ENCODE measurements at places on chromosomes 4 and X.
A peak's percentile ranks its signal among the peaks of the same experiment; 100 is the strongest.

DNA sequence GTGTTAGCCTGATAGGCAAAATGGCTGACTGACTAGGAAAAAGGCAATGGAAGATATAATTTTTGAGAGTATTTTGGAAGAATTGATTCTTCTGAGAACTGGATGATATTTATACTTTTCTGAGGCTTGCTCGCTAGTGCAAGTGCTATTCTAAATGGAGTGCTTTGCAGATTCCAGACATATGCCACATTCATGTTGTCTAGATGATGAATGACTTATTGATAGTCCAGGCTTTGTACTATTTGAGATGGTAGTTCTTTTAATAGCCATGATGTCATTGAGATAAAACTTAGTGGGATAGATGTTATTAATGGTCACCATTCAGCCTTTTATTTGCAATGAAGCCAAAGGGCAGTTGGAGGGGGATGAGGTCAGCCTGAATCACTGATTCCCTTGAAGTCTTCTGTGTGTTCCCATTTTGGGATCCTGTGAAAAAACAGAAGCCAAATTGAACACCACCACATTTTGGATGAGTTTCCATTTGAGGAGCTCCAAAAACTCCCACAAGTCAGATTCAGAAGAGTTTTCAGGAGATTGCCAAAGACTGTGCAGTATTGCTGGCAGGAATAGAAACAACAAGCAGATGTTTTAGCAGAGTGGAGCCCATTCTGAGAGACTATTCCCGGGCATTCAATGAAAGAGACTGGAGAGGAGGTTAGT lies 184.1 kb downstream of the IL1RAPL2 start:
- DNase-seq: peak; percentile 79

GRCh38 chrX:107355533-107355932 lies 93.9 kb upstream of the FRMPD3 start:
- no peak for DNase-seq

DNA sequence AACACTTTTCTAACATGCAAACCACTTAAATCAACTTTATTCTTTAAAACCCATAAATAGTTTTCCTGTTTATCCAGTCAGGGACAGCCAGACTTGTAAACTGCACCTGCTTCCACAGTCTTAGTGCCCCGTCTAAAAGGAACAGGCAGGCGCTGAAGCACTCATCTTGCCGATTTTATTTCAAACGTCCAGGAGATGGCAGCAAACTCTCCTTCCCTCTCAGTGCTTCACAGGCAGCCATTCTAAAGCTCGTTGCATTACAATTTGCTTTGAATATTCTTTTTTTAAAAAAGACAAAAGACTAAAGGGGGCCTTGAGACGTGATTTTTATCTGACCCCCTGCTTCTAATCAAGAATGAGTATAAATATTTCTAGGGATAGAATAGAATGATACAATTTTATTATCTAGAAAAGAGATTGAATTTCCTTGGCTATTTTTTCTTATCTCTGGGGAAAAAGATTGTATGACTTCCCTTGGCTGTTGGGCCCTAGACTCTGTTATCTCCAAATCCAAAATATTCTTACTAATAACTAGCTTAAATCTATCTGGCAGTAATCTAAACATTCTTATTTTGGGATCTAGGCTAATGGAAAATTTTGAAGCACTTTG lies 93.6 kb upstream of the MYOZ2 start:
- DNase-seq: peak; percentile 86

- DNase-seq: peak; percentile 42
Measured at GRCh38 chrX:34656842-34657725, at the start of gene TMEM47. Gene TMEM47, minus strand, starts transcription at chrX:34657285. Its CDS starts 256 bp downstream, at chrX:34657029.

DNA sequence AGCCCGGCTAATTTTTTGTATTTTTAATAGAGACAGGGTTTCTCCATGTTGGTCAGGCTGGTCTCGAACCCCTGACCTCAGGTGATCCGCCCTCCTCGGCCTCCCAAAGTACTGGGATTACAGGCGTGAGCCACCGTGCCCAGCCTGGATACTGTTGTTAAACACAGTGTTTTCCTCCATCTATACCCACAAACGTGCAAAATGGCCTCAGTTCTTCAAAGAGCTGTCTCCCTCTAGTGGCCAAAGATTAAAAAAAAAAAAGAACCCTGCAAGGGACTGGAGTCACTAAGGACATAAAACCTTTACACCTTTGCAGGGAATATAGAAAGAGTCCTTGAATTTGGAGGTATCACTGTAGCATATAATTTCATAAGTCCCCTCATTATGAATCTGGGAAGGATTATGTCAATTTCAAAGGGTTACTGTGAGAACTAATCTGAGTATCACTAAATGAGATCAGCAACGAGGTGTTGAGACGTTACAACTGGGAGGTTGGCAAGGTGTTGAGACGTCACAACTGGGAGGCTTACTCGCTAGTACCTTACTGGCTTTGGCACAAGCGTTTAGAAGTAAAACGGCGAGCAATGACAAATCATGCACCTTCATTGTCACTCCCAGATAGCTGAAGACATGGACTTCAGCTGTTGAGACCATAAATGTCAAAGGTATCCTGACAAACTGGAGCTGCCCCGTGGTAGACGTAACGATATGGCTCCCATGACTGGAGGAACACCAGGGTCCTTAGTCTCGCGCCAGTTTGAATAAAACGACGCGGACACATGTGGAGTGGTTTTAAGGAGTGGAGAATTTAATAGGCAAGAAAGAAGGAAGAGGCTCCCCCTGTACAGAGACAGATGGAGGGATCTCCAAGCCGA lies 33.4 kb upstream of the ENPP6 start:
- peak; percentile 64 for DNase-seq

DNA sequence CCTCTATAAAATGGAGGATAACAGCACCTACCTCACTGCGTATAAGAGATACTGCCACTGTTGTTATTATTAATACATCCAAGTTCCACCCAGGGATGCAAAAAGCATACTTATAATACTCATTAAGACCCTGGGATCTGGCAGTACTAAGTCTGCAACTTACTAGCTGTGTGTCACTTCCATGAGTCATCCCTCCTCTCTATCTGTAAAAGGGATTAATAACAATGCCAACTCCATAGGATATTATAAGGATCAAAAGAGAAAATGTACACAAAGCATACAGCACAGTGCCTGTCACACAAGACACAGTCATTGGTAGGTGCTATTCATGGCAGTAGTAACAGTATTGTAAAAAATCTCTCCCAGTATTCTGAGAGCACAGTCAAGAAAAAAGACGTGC lies 216.7 kb downstream of the HS6ST2 start:
- DNase-seq: no peak

- DNase-seq: no peak
Measured at GRCh38 chrX:41922431-41923151, 763 bp downstream of the CASK start.

DNA sequence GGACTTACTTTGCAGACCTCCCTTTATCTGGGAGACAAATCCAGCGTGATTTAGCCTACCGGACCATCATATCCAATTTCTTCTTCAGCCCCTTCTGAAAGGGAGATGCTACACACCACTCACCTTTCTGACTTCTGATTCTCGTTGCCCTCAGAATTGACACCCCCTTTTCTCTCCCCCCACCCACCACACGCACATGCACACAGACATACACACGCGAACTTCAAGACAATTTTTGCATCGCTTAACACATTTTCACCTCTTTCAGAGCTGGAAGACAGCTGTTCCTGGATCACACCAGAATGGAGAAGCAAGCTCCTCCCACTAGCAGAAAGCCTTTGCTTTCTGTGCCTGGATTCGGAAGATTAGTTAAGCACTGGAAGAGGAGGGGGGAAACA lies 1.0 kb upstream of the SNCA start:
- DNase-seq: peak; percentile 54

GRCh38 chr4:130044788-130045531 lies 949.0 kb downstream of the C4orf33 start:
- DNase-seq: no peak

Measured in COLO829 (cell line).